ENCODE measurements at places on chromosomes 5 and 9.

DNA sequence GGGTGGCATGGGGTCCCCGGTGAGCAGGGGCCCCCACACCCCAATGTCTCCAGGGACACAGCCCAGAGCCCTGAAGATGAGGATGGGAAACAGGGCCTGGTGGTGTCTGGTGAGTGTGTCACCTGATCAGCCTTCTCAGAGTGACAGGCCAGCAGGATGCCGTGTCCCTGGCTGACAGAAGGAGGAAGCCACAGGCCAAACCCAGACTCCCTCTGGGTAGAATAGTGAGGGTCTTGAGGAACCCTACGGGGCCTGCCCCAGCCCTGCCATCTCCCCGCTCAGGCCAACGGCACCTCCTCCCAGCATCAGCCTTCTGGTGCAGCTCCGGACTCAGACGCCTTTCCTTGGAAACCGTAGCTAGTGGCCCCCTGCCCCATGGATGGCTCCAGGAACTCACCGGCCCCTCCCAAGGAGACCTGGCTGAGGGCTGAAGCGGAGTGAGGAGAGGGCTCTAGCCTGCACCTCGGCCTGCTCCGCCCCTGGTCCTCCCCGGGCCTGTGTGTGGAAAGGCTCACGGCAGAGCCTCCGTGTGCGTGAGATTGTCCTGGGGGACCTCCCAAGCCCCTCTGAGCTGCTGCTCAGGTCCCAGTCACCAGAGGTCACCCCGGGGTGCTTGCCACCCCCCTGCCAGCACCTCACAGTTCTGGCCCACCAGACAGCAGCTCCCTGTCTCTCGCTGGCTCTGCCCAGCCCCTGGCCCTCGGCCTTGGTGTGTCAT lies 6.0 kb downstream of the RALGDS start:
- DNase-seq: no peak

GRCh38 chr9:75033791-75034473 lies 5.8 kb upstream of the CARNMT1 start:
- DNase-seq: no peak

DNA sequence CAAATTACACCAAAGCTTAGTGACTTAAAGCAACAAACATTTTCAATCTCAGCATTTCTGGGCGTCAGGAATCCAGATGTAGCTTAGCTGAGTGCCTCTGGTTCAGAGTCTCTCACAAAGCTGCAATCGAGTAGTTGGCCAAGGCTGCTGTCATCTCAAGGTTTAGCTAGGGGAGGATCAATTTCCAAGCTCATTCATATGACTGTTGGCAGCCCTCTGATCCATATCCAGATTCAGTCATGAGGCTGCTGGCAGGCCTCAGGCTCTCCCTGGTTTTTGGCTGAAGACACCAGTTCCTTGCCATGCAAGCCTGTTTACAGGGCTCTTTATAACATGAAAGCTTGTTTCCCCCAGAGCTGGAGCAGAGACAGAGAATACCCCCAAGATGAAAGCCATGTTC lies 419.5 kb upstream of the TLE4 start:
- DNase-seq: no peak

DNA sequence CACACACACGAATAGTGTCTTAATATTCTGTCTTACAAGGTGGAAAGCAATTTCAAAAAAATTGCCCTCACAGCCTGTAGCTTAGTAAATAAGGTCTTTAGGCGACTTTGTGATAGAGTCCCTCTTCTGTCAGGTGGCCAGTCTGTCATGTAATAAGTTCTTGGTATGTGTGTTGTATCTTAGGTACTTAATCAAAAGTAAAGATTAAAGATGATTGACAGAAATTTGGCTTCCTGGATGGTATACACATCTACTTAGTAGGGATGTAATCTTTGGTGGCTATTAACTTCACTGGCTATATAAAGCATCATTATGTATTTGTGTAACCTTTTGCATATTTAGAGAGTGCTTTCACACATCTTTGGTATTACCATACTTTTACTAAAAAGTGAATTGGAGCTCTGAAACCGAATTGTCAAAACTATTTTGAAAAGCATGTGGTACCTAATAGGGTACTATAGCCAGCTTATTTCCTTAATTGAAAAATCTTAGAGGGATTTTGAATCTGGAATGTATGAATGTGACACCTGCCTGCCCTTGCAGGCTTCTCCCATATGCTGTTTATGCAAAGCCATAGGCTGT lies 3.4 kb downstream of the G3BP1 start:
- no peak for DNase-seq

DNA sequence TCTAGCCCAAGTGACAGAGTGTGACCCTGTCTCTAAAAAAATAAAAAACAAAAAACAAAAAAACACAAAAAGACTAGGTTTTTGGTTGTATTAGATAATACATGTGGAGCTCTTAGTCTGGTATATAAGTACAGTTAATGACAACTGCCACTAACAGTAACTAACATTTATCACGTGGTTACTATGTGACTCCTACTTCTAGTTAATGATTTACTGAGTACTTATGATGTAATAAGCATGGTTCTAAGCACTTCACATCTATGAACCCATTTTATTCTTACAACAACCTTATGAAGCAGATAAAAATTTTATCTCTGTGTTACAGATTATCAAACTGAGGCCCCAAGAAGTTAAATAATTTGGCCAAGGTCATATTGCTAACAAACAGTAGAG lies 6.1 kb upstream of the TMEFF1 start:
- no peak for DNase-seq

DNA sequence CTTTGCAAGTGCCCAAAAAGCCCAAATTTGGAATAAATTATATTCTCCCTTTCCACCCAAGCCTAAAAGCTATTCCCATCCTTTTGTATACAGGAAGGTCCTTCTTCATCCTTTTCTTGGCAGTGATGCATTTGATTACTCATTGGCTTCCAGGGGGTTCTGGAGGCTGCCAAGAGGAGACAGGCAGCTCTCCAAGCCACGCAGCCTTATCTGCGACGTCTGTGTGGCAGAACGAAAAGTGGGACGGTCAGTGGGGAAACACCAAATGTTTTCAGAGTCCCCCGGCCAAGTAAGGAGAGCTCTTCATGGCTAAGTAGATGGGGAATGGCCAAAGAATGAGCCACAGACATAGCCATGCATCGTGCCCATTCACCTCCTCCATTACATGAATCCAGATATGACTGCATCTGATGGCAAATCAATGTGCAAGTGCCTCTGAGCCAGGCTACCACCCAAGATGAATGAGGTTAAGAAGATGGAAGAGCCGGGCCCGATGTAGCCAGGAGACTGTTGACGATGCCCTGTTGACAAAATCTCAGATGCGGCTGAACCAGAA lies 12.1 kb downstream of the ADAM19 start:
- no peak for DNase-seq

- DNase-seq: no peak
Measured at GRCh38 chr9:131817627-131818026, 77.8 kb upstream of the RAPGEF1 start.

- peak; percentile 53 for DNase-seq
Measured at GRCh38 chr5:134132372-134133187, 18.1 kb downstream of the TCF7 start.

- DNase-seq: no peak
Measured at GRCh38 chr5:138948471-138949222, 73.5 kb upstream of the LRRTM2 start.

- DNase-seq: no peak
Measured at GRCh38 chr5:110401881-110402280, 324.6 kb downstream of the TMEM232 start.

DNA sequence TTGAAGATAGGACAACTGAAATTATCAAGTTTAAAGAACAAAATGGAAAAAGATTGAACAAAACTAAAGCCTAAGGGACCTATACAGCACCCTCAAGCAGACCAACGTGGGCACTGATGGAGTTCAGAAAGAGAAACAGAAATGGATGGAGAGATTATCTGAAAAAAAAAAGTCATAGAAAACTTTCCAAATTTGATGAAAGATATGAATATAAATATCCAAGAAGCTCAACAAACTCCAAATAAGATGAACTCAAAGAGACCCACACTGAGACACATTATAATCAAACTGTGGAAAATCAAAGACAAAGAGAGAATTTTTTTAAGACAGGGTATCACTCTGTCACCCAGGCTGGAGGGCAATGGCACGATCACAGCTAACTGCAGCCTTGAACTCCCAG lies 128.6 kb upstream of the PUM3 start:
- no peak for DNase-seq

- DNase-seq: no peak
Measured at GRCh38 chr5:73786043-73786831, 160.2 kb downstream of the ARHGEF28 start.

DNA sequence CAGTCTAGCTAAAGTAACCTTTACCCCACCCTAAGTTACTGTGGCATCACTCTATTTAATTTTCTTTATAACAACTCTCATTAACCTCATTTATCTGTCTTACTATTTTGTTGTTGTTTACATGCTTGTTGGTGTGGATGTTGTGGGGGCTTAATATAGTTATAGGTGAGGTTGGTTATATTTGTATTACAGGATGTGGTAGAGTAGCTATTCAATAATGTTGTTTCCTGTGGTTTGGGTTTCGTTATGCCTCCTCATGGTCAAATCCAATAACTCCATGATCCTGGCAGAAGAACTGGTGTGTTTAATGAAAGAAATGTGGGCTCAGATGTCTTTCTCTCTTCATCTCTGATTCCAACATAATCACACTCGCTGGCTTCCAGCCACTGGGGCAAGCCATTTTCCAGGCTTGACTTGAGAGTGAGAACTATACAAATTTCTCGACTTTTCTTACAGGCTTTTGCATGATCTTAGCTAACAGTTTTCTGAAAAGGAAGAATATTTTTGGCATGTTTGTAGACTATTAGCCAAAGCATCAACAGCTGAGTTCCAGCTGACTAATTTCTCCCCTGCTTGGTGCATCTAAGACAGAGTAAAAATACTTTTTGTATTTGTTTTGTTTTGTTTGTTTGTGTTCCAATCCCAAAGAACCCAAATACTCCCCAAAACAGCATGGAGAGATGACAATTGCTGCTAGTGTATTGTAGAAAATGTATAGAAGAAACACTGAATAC lies 303.7 kb upstream of the PAPPA start:
- no peak for DNase-seq

GRCh38 chr5:123033157-123033671 lies 3.3 kb downstream of the PPIC start:
- DNase-seq: no peak

DNA sequence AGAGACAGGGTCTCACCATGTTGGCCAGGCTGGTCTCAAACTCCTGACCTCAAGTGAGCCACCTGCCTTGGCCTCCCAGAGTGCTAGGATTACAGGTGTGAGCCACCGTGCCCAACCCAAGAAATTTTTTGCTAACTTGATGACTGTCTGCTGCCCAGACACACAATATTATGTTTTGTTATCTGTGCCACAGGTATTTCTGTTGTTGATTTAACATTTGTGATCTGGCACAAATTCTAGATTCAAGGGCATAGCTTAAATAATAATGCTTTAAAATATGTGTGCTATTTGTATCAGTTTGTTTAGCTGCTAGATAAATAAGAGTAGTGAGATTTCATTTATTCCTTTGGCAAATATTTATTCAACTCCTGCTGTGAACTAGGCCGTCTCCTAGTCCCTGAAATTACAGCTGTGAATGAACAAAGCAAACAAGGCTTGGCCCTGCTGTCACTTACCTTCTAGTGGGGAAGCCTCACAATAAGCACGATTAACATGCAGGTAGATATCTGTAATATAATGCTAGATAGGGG lies 35.3 kb downstream of the GAPVD1 start:
- no peak for DNase-seq

- no peak for DNase-seq
Measured at GRCh38 chr9:133604214-133604613, 5.0 kb downstream of the FAM163B start.

GRCh38 chr9:131393622-131394463 lies at the start of gene PRRC2B:
Gene PRRC2B (plus strand): TSS chr9:131394086. CDS start chr9:131430145, 36,059 bp downstream.
- DNase-seq: peak; percentile 73

All from activated T-helper 2 cell treated with anti-CD3 and anti-CD28 coated beads, Interferon-gamma antibody, Interleukin-2, Interleukin-4, amounts not matched to agents 10 μg/mL and 5 μg/mL and 100 μg/mL, durations not matched to agents 14 hours and 24 hours and 36 hours (primary cell).